Thoracic aorta (tissue), 2 donors: ENCODE measurements at places on chromosomes 16 and 17. TPM values are rescaled to one million over a fixed set of nuclear protein-coding genes. Genes with fewer than 3 reads are reported as not detected.

CRHR1 gene
- total RNA-seq: not detected

REXO5 gene
- total RNA-seq: 6.5 TPM

NKD1 gene
- total RNA-seq: 41.7 TPM

SPPL2C gene
- total RNA-seq: not detected

DNA sequence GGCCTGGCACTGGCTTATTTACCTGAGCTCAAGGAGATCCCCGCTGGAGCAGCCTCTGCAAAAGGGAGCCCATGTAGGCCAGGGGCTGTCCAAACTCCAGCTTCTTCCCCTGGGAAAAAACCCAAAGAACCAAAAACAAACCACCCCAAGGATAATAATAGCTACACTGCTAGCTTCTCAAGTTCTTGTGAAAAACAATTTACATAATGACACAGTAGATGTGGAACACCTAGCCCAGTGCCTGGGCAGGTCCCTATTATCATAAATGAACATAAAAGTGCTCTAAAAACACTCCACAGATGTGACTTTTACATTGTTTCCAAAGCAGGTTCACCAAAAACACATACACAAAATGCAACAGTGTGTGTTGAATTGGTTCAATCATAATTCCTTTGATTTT lies 27.3 kb downstream of the CENPV start:
- no peaks in the 10 kb centered on the region for H3K4me1 ChIP-seq
- H3K4me3 ChIP-seq: no peak overlapping the region
- peaks cover 11% of the 10 kb centered on the region for H3K36me3 ChIP-seq
- no peak for DNase-seq

- no peak overlapping the region for H3K4me3 ChIP-seq
- DNase-seq: no peak
- H3K27me3 ChIP-seq: no peaks in the 10 kb centered on the region
- H3K36me3 ChIP-seq: no peaks in the 10 kb centered on the region
- H3K4me1 ChIP-seq: no peaks in the 10 kb centered on the region
- H3K27ac ChIP-seq: no peak overlapping the region
Observed at GRCh38 chr16:83939266-83939855, 13.7 kb upstream of the OSGIN1 start.
